ENCODE measurements at places on chromosomes 5 and 9.

DNA sequence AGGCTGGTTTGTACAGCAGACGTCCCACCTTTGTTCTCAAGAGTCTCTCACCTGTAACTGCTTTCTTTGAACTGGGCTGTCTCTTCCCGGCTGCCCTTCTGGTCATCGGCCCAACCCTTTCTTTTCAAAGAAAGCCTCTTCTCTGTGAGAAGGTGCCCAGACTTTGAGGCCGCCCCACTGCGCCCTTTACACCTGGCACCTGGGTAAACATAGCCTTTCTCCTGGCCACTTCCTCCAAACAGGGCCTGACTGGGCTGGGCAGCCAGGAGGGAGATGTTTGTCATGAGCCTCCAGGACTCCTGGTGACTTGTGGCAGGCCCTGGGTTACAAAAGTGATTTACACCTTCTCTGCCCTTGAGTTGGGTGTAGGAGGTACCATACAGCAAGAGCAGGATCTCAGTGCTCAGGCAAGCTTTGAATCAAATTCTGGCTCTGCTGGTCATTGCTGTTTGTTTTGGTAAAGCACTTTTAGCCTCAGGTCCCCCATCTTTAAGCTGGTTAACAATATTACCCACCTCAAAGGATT is 127.2 kb upstream of the CXCL14 start:
- DNase-seq = no peak

DNA sequence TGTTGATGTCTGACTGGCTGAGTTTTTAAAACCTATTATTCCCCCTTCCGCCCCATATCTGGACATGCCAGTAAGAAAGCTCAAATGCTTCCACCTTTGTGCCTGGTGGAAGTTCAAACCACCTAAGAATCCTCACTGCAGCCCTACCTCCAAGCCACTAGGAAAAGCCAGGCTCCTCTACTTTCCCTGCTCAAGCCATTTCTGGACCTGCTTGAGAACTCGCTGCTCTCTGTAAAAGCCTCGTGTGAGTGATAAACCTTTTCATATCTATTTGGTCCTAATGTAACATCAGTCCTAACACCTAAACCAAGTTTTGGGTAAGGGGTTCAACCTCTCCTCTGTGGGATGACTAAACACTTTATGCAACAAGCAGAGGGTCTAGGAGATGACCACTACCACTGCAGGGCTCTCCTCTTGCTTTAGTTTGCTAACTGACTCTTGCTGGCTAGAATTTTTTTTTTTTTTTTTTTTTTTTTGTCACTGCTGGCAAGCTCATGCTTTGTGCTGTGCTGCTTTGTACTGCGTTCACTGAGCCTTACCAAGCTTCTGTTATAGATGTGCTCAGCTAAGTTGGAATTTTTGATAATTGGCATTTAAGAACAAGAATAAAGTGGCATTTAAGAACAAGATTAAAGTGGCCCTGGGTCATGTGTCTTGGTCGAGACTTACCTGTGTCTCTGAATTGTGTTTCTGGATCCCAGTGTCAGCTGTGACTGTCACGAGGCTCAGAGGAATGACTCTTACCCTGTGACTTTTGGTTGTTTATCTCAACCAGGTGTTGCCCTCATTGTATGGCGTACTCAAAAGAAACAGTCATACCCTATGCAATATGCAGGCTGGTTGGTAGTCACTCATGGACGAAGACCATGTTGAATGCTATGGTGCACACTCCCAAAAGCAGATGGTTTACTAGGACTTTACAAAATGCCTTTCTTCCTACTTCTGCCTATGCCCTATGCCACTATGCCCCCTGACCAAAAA is 19.5 kb downstream of the TRIM32 start:
- DNase-seq = no peak

DNA sequence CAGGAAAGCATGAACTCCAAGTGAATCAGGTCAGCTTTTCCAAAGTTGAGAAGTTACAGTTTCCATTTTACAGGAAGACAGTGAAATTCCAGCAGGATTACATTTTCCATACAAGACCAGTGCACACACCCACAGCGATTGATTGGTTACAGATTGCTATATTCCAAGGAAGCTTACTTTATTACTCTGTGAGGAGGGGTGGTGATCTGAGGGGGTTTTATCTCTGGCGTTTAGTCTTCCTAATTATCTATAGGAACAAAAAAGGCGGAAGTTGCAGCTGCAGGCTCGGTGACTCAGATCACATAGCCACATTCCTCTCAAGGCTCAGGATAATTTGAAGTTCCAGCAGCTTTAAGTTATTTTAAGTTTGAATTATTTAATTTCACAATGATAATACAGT is 450.4 kb upstream of the NMUR2 start:
- no peak for DNase-seq

DNA sequence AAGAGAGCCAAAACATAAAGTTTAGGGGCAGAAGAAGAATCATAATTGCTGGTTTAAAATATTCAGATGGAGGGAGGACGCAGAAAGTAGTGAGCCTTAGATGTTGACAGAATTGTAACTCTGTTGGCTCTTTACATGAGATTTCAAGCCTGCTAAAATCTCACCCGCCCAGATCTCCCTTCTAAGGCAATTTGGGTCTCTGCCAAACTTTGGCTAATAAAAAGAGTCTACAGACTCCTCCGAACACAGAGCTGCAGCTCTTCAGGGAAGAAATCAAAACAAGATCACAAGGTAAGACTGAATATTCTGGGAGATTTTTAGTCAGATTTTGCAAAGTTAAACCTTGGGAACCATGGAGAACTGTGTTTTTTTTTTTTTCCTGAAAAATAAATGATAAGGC is at the start of gene IL33:
Gene IL33, plus strand, starts transcription at position 246 of the 400 bp plus-strand sequence. CDS start 25,888 bp downstream, outside the sequence.
- DNase-seq = no peak

- DNase-seq = peak; percentile 28
These were observed 884 bp upstream of the EGFLAM start for GRCh38 chr5:38257308-38258041.

GRCh38 chr9:19615036-19615624 is 173.7 kb downstream of the SLC24A2 start:
- DNase-seq = no peak

DNA sequence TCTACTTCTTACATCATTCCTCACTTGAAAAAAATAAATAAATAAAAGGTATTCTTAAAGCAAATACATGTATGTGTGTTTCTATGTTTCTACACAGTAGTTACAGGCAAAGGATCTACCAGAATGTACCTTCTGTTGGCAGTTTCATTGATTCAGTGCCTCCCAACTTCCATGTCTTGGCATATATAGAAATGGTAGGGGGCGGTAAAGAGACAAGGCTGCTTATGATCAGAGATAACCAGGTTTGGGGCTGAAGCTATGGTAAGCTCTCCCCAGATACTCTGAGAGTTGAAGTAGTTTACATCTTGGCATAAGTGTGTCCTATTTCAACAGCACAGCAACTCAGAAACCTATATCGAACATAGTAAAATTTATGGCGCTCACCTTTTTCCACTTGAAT is 1075.4 kb upstream of the C9orf72 start:
- no peak for DNase-seq

GRCh38 chr5:6742081-6742758 is 29.0 kb downstream of the TENT4A start:
- no peak for DNase-seq

DNA sequence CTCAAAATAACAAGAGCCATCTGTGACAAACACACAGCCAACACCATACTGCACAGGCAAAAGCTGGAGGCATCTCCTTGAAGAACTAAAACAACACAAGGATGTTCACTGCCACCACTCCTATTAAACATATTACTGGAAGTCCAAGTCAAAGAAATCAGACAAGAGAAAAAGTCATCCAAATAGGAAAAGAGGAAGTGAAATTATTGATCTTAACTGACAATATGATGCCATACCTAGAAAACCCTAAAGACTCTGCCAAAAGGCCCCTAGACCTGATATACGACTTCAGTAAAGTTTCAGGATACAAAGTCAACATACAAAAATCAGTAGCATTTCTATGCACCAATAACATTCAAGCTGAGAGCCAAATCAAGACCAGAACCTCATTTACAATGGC is 30.0 kb upstream of the MACIR start:
- DNase-seq = no peak
